CD4-positive, alpha-beta T cell treated with Interleukin-2 at 100 ng/mL for 4 hours (primary cell): ENCODE measurements at places on chromosomes 6 and 20.

- DNase-seq = no peak
Observed at GRCh38 chr20:20358801-20359200, 9.1 kb upstream of the INSM1 start.

- DNase-seq = no peak
Observed at GRCh38 chr6:41900861-41901260, 5.7 kb upstream of the USP49 start.

- DNase-seq = no peak
Observed at GRCh38 chr6:25746968-25747367, 7.6 kb upstream of the SLC17A4 start.

DNA sequence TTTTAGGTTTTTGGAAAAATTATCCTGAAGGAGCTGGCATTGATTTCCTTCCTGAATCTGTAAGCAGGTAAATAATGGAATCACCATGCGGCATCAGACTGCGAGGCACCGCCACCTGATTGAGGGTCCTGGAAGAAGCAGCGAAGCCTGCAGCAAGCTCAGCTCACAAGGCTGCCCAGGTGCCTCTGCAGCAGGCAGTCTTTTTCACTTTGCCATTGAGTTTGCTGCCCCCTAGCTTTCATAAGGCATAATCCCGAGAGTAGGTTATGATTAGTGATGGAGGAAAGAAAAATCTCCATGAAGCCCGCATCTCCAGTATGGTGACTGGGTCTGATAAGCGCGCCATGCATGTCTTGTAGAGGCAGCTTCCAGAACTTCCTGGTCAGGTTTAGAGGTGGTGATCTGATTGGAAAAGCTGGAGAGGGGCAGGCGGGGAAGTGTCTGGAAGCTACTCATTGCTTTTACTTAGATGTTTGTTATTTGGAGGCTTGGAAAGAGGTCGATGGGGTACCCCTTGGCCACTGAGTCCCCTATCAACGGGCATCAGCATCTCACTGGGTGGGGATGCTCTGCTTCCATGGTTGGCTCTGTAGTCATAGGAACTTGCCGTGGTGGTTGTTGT lies 26.7 kb downstream of the IYD start:
- peak; percentile 44 for DNase-seq

- DNase-seq = no peak
Observed at GRCh38 chr20:47418069-47418757, 61.7 kb upstream of the ZMYND8 start.

DNA sequence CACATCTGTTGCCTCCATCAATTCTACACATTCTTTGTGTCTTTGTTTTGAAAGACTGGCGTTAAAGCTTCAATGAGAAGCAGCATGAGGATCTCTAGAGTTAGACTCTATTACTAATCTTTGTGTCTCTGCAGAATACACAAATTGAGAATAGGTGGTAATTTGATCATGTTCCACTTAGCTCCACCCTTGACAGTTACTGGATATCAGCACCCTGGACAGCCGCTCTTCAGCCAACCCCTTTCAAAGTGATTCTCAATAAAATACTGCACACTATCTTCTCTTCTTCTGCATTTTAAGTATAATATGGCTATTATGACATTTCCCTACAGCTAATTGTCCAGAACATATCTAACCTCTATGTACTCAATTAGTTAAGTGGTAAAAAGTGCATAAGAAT lies 54.3 kb upstream of the CNR1 start:
- no peak for DNase-seq
